Right ventricle myocardium superior (tissue), 1 donor: ENCODE measurements at places on chromosomes 2 and 18.
A peak's percentile ranks its signal among the peaks of the same experiment; 100 is the strongest.

GRCh38 chr2:224882291-224883171 lies 159.7 kb downstream of the DOCK10 start:
- DNase-seq: no peak

- no peak for DNase-seq
Observed at GRCh38 chr18:274313-274712, 6.5 kb upstream of the THOC1 start.

- DNase-seq: peak; percentile 47
Observed at GRCh38 chr2:101843048-101843447, 145.5 kb downstream of the MAP4K4 start.

DNA sequence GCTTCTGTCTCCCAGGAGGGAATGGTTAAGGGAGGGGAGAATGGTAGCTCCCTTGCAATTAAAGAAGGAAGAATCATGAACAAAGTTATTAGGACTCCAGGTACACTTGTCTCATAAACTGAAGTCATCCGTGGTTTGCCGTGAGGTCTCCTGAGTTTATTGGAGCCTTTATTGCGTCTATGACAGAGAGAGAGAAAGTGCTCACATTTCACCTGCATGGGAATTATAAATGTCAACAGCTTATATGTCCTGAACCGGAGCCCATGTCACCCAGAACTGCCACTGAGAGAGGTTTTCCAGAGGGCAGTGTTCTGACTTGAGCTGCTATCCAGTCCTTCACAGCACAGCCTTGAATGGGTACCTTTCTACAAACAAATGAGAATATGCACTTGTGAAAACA lies 104.3 kb downstream of the STPG4 start:
- DNase-seq: no peak

DNA sequence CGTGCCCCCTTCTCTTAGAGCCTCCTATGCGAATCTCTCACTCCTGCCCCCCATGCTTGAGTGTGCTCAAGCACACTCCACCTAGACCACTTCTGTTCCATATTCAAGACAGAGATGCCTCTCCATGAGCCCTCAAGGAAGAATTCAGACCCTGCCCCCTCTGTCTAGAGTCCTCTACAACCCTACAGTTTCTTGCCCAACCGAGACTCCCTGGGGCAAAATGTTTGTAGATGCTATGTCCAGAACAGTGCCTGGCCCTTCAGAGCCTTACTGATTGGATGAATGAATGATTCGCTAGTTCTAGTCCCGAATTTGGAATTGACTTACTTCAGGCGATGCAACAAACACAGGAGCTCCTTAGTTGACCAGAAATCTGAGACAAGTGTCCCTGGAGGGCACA lies 8.7 kb downstream of the APCDD1 start:
- DNase-seq: no peak

GRCh38 chr2:204664708-204665121 lies 119.4 kb downstream of the PARD3B start:
- DNase-seq: no peak
